Breast epithelium (tissue), 4 donors: ENCODE measurements at places on chromosomes 6 and 20. TPM values are rescaled to one million over a fixed set of nuclear protein-coding genes. Genes with fewer than 3 reads are reported as not detected.

The TFAP2B gene
- total RNA-seq: 25.0 TPM

The CARMIL1 gene
- total RNA-seq: 53.0 TPM

The CAP2 gene
- 3.9 TPM for total RNA-seq

- no peaks in the 10 kb centered on the region for H3K27me3 ChIP-seq
- DNase-seq: no peak
- no peaks in the 10 kb centered on the region for H3K4me1 ChIP-seq
- no peaks in the 10 kb centered on the region for H3K36me3 ChIP-seq
Observed at GRCh38 chr20:60266177-60266823, 308.1 kb downstream of the CDH26 start.

- no peaks in the 10 kb centered on the region for H3K27me3 ChIP-seq
- H3K36me3 ChIP-seq: peaks cover 5% of the 10 kb centered on the region
- H3K4me1 ChIP-seq: peaks cover 7% of the 10 kb centered on the region
- peak; percentile 88 for DNase-seq
- no peak overlapping the region for H3K4me3 ChIP-seq
- peak overlapping the region; percentile 48 for H3K27ac ChIP-seq
Observed at GRCh38 chr6:30678964-30679726, 6.3 kb upstream of the DHX16 start.

The HLA-DMB gene
- 16.4 TPM for total RNA-seq

DNA sequence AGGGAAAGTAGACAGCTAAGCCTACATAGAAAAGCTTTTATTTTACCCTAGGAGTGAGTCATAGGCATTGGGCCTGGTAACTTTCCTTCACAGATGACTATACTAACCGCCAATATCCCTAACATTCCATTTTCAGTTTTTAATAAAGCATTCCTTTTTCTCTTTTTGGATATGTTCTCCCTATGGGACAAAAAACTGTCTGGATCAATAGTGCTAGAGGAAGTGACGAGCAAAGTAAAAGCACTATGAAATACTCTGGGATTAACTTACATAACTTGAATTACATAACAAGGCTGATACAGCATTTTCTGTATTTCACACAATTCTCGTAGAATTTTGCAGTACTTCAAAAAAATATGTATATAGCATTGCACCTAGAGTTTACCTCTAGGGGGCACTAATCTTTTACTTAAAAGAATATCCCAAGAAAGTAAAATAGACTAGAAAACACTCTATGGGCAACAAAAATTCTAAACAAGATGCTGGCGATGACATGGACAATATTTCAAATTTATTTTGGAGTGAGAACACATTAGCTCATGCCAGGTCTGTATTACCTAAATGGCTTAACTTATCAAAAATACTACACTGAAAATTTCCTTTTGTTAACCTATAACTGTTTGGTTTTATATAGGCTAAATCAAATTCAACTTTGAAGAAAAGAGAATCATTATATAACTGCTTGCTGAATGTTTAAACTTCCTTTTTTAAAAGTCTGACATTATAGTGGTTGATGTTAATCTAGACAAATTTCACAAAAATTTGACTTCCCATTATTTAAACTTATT is 66.3 kb upstream of the DST start:
- no peaks in the 10 kb centered on the region for H3K27me3 ChIP-seq
- H3K4me1 ChIP-seq: no peaks in the 10 kb centered on the region
- no peaks in the 10 kb centered on the region for H3K36me3 ChIP-seq

DNA sequence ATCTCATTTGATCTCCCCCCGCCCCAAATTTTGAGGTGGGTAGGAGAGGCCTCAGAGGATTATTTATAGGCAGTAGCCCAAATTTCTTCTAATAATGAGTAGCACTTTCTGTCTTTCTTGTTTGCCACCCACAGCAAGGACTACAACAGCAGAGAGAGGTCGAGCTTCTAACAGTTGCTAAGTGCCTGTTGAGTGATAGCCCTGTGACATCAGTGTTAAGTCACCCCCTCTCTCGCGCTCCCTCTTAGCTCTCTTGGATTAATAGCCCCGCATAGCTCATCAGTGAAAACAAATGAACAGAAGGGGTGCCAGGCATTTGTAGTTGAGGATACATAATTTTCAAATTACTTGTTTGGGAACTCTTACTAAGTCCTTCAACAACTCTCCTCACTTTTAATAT is 3.5 kb downstream of the ANKRD60 start:
- H3K4me1 ChIP-seq: no peaks in the 10 kb centered on the region
- H3K36me3 ChIP-seq: no peaks in the 10 kb centered on the region
- H3K27me3 ChIP-seq: peaks cover 75% of the 10 kb centered on the region
- no peak overlapping the region for H3K27ac ChIP-seq

The CUL9 gene
- total RNA-seq: 47.5 TPM

DNA sequence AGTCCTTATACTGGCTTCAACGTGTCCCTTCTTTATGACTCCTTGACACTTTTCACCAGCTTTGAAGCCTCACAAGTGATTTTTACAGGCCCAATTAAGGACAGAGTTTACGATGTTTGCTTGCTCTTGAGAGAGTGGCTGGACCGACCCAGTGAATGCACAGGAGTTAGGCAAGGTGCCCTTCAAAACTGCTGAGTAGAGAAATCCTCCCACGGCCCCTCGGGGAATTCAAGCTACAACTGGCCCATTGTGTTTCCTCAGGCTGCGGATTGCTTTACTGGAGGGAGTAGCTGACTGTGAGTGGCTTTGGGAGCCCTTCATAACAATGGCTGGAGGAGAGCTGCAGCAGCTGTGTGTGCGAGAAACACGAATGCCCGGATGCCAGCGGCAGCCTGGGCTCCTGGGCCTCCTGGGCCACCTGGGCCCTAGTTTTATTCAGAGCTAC is 50.0 kb downstream of the SGK1 start:
- H3K27me3 ChIP-seq: no peaks in the 10 kb centered on the region
- no peak overlapping the region for H3K4me3 ChIP-seq
- no peak for DNase-seq
- H3K36me3 ChIP-seq: no peaks in the 10 kb centered on the region

GRCh38 chr6:40308533-40309306 is 278.4 kb downstream of the LRFN2 start:
- no peak overlapping the region for H3K27ac ChIP-seq
- DNase-seq: no peak
- H3K27me3 ChIP-seq: no peaks in the 10 kb centered on the region

- H3K27me3 ChIP-seq: no peaks in the 10 kb centered on the region
- H3K36me3 ChIP-seq: no peaks in the 10 kb centered on the region
- no peak for DNase-seq
- H3K4me1 ChIP-seq: peaks cover 5% of the 10 kb centered on the region
Observed at GRCh38 chr6:43058531-43058930, 703 bp downstream of the MRPL2 start.

- H3K27me3 ChIP-seq: no peaks in the 10 kb centered on the region
- H3K27ac ChIP-seq: no peak overlapping the region
- H3K4me1 ChIP-seq: no peaks in the 10 kb centered on the region
- no peak overlapping the region for H3K4me3 ChIP-seq
- H3K36me3 ChIP-seq: no peaks in the 10 kb centered on the region
- DNase-seq: no peak
Observed at GRCh38 chr20:37876863-37877262, 26.1 kb upstream of the VSTM2L start.

The MAFB gene
- 39.0 TPM for total RNA-seq

GRCh38 chr6:104601131-104601651 is 258.5 kb downstream of the HACE1 start:
- no peaks in the 10 kb centered on the region for H3K27me3 ChIP-seq
- no peak for DNase-seq
- H3K4me3 ChIP-seq: no peak overlapping the region
- H3K36me3 ChIP-seq: no peaks in the 10 kb centered on the region
- no peaks in the 10 kb centered on the region for H3K4me1 ChIP-seq

The KIF25 gene
- not detected for total RNA-seq

GRCh38 chr6:2109796-2110195 is 135.6 kb downstream of the GMDS start:
- no peaks in the 10 kb centered on the region for H3K36me3 ChIP-seq
- no peak overlapping the region for H3K4me3 ChIP-seq
- H3K27me3 ChIP-seq: no peaks in the 10 kb centered on the region
- no peak overlapping the region for H3K27ac ChIP-seq
- H3K4me1 ChIP-seq: no peaks in the 10 kb centered on the region

GRCh38 chr20:21265261-21266190 is 37.6 kb upstream of the XRN2 start:
- no peak overlapping the region for H3K27ac ChIP-seq
- no peak for DNase-seq
- H3K36me3 ChIP-seq: no peaks in the 10 kb centered on the region

The TMC2 gene
- total RNA-seq: 0.33 TPM

The OTOR gene
- not detected for total RNA-seq

The SPATS1 gene
- total RNA-seq: not detected

The KHDC1L gene
- not detected for total RNA-seq

The LRFN2 gene
- not detected for total RNA-seq

The LY6G5C gene
- total RNA-seq: 1.9 TPM
